ENCODE measurements at places on chromosomes 1 and 21. TPM values are rescaled to one million over a fixed set of nuclear protein-coding genes. Genes with fewer than 3 reads are reported as not detected.

GRCh38 chr1:162709870-162710269, 77.6 kb downstream of the DDR2 start:
- no peaks in the 10 kb centered on the region for H3K36me3 ChIP-seq
- no peaks in the 10 kb centered on the region for H3K4me1 ChIP-seq
- H3K27ac ChIP-seq: no peak overlapping the region
- H3K4me3 ChIP-seq: no peak overlapping the region

Gene AMY2A
- not detected for total RNA-seq

Gene ITLN2
- not detected for total RNA-seq

Gene LCE6A
- total RNA-seq: not detected

GRCh38 chr1:62198781-62199125, 4.1 kb downstream of the L1TD1 start:
- H3K27me3 ChIP-seq: peaks cover 23% of the 10 kb centered on the region
- no peak overlapping the region for H3K4me3 ChIP-seq
- no peaks in the 10 kb centered on the region for H3K36me3 ChIP-seq
- no peak overlapping the region for H3K27ac ChIP-seq

Gene PLA2G2F
- total RNA-seq: not detected

Gene ARHGAP30
- total RNA-seq: 304 TPM

Gene TTC39A
- total RNA-seq: not detected

- H3K4me1 ChIP-seq: peaks cover 21% of the 10 kb centered on the region
- no peak overlapping the region for H3K4me3 ChIP-seq
- no peaks in the 10 kb centered on the region for H3K36me3 ChIP-seq
- no peak for DNase-seq
- H3K27me3 ChIP-seq: no peaks in the 10 kb centered on the region
Observed at GRCh38 chr1:179817056-179817455, 60.5 kb downstream of the TOR1AIP2 start.

Gene S100B
- total RNA-seq: 0.32 TPM

DNA sequence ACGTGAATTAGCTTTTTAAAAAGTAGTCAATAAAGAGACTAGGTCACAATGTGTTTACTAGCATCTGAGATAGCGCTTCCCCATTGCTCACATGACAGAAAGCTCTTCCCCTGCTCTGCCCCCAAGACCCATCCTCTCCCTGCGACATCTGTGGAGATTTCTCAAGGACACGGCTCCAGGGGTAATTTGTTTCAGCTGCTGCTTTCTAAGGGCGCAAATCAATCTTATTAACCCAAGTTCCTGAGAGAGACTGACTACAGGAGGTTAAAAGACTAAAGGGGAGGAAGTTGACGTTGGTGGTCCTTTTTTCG, at the start of gene MYOCOS:
TSS of gene MYOCOS (plus strand) at position 92 of the 311 bp plus-strand sequence. CDS start 1,641 bp downstream, outside the sequence.
- H3K27ac ChIP-seq: no peak within 1 kb of the TSS
- H3K36me3 ChIP-seq: no peaks in the 10 kb centered on the region
- H3K4me3 ChIP-seq: no peak within 1 kb of the TSS

Gene PIK3R3
- 3.5 TPM for total RNA-seq

Gene WDR64
- total RNA-seq: 0.21 TPM

Gene PRAMEF25
- not detected for total RNA-seq

GRCh38 chr1:60345049-60345448, 271.5 kb upstream of the C1orf87 start:
- no peak overlapping the region for H3K4me3 ChIP-seq
- no peak overlapping the region for H3K27ac ChIP-seq
- no peaks in the 10 kb centered on the region for H3K36me3 ChIP-seq
- no peak for DNase-seq
- H3K27me3 ChIP-seq: no peaks in the 10 kb centered on the region
- no peaks in the 10 kb centered on the region for H3K4me1 ChIP-seq

DNA sequence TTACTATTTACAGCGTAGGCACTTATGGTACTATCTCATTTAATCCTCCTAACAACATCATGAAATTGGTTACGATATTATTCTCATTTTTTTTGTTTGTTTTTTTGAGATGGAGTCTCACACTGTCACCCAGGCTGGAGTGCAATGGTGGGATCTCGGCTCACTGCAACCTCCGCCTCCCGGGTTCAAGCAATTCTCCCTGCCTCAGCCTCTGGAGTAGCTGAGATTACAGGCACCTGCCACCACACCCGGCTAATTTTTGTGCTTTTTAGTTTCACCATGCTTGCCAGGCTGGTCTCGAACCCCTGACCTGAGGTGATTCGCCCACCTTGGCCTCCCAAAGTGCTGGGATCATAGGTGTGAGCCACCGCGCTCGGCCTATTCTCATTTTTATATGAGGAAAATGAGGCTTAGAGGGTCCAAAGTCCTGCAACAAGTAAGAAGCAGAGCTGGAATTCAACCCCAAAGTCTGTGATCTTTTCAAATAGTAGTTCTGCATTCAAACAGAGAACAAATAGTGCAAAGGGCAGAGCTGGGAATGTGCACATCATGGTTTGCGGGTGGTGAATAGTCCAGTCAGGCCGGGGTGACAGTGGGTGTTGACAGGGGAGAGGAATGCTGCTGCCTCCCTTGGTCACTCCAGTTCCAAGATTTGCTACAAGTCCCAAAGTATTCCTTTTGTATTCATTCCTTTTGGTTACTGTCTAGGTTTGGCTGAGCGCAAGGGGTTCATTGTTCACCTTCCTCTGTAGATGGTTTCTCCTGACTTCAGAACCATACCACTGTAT, 4.6 kb downstream of the PRUNE1 start:
- H3K27me3 ChIP-seq: no peaks in the 10 kb centered on the region
- H3K27ac ChIP-seq: no peak overlapping the region
- H3K4me1 ChIP-seq: peaks cover 40% of the 10 kb centered on the region
- H3K4me3 ChIP-seq: no peak overlapping the region
- peaks cover 10% of the 10 kb centered on the region for H3K36me3 ChIP-seq

Gene CA6
- 0.25 TPM for total RNA-seq

DNA sequence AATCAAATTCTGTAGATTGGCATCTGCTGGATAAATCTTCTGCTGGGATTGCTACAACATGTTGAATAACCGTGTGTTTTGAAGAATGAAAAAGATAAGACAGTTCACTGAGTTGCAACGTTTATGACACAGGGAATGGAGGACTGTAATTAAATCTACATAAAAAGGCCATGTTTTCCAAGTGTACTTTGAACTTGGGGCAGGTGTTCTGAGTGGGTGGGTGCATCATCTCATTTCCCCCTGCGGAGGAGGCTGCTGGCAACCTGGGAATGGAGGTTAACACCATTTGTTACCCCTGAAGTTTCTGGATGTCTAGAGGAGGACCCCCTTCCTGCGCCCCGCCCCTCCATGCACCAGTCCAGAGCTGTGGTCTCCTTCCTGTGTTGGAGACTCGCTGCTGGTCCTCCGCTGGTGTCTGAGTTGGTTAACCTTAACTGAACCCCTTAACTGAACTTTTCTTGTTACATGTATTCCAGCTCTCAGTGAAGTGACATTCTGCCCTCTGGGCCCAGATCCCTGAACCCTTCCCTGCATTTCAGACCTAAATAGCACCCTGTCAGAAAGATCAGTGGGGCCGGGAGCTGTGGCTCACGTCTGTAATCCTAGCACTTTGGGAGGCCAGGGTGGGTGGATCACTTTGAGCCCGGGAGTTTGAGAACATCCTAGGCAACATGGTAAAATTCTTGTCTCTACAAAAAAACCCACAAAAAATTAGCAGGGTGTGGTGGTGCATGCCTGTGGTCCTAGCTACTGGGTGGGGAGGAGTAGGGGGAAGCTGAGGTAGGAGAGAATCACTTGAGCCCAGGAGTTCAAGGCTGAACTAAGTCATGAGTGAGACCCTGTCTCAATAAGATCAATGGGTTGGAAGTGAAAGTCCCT, 31.8 kb downstream of the UCK2 start:
- DNase-seq: no peak
- no peak overlapping the region for H3K4me3 ChIP-seq
- H3K36me3 ChIP-seq: no peaks in the 10 kb centered on the region
- no peaks in the 10 kb centered on the region for H3K27me3 ChIP-seq
- H3K4me1 ChIP-seq: peaks cover 34% of the 10 kb centered on the region

DNA sequence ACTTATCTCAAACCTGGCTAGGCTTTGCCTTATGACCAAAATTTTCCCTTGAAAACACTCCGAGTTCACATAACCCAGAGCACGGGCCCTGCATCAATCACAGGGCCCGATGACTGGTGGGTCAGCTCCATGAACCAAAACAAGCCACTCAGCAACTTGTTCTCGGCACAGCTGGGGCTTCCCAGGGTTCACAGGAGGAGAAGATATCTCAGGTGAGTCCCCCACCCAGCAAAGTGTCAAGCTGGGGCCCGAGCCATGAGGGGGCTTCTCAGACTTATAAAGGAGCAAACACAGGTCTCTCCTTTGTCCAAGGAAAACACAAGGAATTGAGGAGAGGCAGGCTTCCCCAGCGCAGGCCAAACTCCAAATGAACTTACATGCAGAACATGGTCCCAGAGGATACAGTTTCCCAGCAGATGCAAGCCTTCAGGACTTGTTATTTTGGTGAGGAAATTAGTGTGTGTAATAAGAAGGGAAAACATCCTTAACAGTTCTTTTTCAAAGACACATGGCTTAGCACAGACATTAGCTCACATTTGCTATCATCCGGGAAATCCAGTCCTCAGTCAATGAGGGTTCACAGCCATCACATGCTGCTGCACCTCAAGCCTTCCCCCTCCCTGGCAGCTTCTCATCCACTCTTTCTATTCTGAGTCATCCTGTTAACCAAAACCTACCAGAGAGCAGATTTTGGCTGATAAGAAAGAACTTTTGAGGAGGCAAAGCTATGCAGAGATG, 98.1 kb upstream of the NFIA start:
- no peak overlapping the region for H3K4me3 ChIP-seq
- H3K4me1 ChIP-seq: no peaks in the 10 kb centered on the region
- no peak overlapping the region for H3K27ac ChIP-seq
- no peaks in the 10 kb centered on the region for H3K27me3 ChIP-seq

Gene PRMT6
- 15.7 TPM for total RNA-seq

GRCh38 chr1:53295295-53295694, 32.6 kb downstream of the LRP8 start:
- H3K4me3 ChIP-seq: no peak overlapping the region
- H3K4me1 ChIP-seq: peaks cover 45% of the 10 kb centered on the region

Gene GSTM1
- 68.4 TPM for total RNA-seq

DNA sequence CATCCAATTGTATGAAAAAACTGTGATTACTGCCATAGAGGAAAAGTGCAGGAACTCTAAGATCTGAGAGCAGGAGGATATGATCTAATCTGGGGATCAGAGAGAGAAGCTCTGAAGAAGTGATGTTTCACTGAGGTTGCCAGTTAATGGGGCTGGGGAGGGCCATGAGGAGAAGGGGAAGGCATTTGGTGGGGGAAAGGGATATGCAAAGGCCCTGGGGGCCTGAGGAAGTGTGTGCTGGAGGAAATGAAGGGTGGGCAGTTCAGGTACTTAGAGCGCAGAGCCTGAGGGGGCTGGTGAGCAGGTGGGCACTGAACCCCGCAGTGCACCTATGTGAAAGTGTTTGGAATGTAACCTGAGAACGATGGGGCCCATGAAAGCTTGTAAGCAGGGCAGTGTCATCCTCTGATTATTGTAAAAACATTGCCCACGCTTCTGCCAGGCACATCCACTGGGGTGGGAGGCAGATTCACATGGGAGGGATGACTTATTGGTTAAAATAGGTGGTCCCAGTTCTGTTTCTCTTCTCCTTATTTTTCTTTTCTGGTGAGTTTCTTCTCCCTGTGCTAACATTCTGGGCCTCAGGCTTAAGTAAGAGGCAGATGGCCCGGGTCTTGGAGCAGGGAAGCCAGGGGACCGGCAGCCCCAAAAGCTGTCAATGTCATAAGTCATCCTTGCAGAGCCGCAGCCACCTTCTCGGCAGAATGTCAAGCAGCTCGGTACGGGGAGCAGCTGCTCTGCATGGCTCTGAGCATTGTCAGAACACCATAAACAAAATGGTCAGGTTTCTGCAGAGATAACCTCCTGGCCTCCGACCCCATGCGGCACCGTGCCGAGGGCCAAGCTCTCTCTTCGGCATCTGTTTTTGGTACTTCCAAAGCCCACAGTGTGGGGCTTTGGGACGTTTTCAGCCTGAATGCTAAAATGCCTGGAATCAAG, 492.0 kb upstream of the VAMP3 start:
- no peaks in the 10 kb centered on the region for H3K4me1 ChIP-seq
- H3K36me3 ChIP-seq: no peaks in the 10 kb centered on the region

- no peaks in the 10 kb centered on the region for H3K27me3 ChIP-seq
- no peak for DNase-seq
- peaks cover under 1% of the 10 kb centered on the region for H3K4me1 ChIP-seq
- H3K36me3 ChIP-seq: peaks cover 11% of the 10 kb centered on the region
- no peak overlapping the region for H3K27ac ChIP-seq
Observed at GRCh38 chr1:229666585-229666984, 40.5 kb downstream of the URB2 start.

GRCh38 chr1:182786223-182786994, 3.2 kb upstream of the NPL start:
- peaks cover 53% of the 10 kb centered on the region for H3K27me3 ChIP-seq
- peaks cover 17% of the 10 kb centered on the region for H3K4me1 ChIP-seq
- H3K4me3 ChIP-seq: no peak overlapping the region
- no peaks in the 10 kb centered on the region for H3K36me3 ChIP-seq

DNA sequence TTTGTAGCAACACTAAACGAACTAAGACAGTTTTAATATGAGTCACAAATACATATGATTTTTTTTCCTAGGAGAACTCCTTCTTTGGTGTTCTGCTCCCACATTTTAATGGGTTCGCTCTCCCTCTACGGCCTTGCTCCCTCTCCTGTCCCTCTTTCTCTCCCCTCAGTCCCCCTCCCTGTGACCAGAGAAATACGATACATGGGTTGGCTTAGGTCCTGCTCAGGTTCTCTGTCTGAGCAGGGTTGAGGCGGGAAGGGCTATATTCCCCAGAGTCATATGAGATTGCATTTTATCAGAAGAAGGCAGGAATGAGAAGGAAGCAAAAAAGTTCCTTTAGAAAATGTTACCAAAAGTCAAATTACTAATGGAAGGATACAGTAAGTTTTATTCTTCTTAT, 44.6 kb downstream of the UBE2U start:
- DNase-seq: no peak
- no peak overlapping the region for H3K27ac ChIP-seq
- H3K36me3 ChIP-seq: no peaks in the 10 kb centered on the region
- H3K4me1 ChIP-seq: peaks cover 19% of the 10 kb centered on the region
- H3K4me3 ChIP-seq: no peak overlapping the region
- H3K27me3 ChIP-seq: peaks cover 17% of the 10 kb centered on the region

Gene LIN28A
- not detected for total RNA-seq

DNA sequence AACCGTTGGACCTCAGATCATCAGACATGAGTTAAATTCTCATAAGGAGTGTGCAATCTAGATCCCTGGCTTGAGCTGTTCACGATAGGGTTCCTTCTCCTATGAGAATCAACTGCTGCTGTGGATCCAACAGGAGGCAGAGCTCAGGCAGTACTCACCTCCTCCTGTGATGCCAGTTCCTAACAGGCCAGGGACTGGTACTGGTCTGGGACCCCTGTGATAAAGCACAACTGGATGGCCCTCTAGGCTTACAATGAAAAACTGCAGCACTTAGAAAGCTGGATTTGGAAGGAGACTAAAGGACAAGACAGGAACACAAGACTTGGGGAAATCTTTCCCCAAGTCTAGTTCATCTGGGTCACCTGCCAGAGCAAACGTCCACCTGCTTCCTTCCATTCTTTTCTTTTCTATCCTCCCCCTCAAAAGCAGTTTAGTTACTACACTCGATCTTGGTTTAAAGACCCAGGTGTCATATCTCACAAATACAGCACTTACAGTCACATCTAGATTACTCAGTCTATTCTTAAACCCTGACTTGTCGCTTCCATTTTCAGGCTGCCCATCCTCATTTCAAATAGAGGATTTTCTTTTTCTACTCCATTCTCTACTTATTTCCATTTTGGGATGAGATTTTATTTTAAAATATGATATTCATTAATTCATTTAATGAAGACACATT, 59.8 kb downstream of the PTPN14 start:
- no peak for DNase-seq
- peaks cover 6% of the 10 kb centered on the region for H3K27me3 ChIP-seq

Data from activated CD4-positive, alpha-beta T cell treated with anti-CD3 and anti-CD28 coated beads, Interleukin-2, amount 10 ng/mL, durations not matched to agents 7 days and 5 days (primary cell).